ENCODE measurements at places on chromosomes 7 and 10.

DNA sequence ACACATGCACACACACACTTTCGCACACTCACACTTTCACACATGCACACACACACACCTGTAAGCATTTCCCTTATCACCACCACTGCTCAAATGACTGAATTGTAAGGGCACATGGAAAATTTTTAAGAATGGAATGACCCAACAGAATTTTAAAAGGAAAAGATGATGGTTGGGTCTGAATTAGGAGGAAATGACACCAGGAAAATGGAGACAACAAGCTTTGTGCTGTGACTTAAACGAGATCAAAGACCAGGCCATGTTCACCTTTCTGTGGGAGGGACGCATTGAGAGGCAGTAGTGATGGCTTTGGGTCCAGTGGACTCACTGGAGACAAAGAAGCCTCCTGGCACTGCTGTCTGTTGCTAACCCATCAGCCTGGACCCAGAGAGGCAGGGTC, 16.7 kb upstream of the C10orf71 start:
- no peak for DNase-seq

DNA sequence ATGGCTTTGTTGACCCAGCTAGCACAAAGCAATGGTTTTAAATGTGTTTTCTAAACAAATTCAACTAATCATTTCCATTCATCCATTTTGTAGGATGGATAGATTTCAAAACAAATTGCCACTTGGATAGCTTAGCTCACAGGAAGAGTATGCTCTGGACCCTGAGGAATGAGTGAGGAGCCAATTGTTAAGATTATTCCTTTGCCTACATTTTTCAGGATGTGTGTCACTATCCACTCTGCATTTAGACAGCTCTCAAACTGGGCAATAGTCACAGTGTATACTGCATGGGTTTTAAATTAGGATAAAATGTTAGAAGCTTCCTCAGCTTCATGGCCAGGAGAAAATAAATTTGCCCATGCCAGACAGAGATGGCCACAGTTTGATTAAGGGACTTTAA, 605.6 kb upstream of the TEX47 start:
- no peak for DNase-seq

DNA sequence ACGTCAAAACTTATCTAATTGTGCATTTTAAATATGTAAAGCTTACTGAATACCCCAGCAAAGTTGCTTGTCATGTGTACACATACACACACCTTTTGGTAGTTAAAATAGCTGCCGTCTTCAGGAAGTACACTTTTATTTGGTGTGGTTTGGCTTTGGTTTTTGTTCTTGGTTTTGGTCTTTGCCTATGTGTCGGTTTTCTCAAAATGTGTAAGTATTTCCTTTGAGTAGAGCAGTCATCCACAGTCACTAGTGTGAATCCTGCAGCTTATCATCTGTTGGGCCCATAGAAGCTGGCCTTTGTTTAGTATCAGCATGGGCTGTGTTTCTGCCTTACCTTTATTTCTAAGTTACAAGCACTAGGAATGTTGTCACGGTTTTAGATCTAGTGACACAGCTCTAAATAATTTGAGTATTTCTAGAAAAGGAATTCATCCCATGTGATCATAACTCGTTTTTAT, 35.3 kb downstream of the NET1 start:
- DNase-seq: peak; percentile 43

GRCh38 chr10:72334196-72334824, 20.4 kb downstream of the DNAJB12 start:
- no peak for DNase-seq

GRCh38 chr10:91653219-91653870, 20.5 kb upstream of the PPP1R3C start:
- peak; percentile 37 for DNase-seq

DNA sequence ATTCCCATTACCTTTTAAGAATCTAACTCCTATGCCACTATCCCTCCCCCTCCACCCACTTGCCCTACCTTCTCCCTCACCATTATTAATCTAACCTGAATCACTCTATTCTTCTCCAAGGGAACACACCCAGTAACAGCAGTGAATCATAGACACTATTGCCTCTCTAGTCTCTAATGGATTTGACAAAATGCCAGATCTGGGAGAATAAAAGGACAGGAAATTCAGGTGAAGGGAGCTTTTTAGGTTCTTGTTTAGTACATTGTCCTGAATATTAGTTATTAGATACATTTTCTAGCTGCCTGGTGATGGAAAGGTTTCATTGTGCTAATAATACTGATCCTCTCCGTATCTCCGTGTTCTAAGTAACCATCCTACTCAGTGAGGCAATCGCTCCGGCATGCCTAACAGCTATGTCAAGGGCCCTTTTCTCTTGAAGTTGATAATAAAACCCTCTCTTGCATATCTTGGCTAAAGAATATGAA, 4.1 kb upstream of the SFR1 start:
- no peak for DNase-seq

DNA sequence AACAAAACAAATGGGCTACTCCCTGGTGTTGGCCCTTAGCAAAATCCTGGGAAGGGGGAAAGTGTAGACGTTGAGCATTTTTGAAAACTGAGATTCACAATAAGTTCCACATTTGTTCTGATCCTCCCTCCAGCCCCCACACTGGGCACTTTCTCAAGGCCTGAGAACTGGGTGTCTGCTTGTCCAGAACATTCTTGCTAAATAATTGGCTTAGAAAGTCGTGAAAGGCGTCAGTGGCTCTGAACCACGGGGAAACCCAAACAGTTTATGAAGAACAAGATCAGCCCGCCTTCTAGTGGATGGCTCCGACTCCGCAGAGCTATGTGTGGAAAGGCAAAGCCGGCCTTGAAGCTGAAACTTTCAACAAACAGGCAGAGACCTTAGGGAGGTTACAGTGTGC, 370.1 kb downstream of the PRPF18 start:
- peak; percentile 70 for DNase-seq

- no peak for DNase-seq
These were observed 380.5 kb upstream of the NFE2L3 start for GRCh38 chr7:25771491-25771890.

DNA sequence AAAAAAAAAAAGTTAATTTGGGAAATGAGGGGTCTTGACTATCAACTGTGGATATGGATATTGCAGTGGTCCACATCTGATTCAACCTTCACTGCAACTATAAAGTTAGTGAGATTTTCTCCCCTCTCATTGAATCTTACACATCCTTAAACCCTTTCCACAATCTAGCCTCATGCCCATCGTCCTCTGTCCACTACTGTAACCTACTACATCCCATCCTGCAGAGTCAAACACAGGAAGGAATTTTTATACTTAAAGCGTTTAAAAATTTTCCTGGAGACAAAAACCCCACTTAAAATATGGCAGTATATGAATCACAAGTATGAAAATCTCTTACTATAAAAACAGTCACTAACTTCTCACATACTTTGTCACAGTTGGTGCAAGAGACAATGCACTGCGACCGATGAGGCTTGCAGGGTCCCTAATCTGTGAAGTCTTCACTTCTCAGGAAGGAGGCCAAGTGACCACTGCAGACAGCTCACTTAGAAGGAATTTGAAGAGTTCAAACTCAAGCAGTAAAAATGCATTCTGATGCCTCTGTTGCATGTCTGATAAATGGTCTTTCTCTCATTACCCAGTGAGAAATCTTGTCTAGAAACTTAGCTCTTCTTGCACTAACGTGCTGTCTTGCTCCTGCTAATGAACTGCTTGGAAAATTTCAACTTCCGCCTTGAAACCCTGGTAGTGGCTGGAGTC, 50.3 kb upstream of the ST8SIA6 start:
- no peak for DNase-seq

GRCh38 chr7:69780379-69780778, 182.1 kb downstream of the AUTS2 start:
- DNase-seq: no peak

GRCh38 chr7:22997871-22998518, 15.9 kb downstream of the HYCC1 start:
- no peak for DNase-seq

GRCh38 chr7:106848851-106849442, 16.1 kb upstream of the PIK3CG start:
- no peak for DNase-seq

- no peak for DNase-seq
These were observed 88.5 kb downstream of the LHFPL3 start for GRCh38 chr7:104416866-104417393.

GRCh38 chr7:24283897-24284698, at the start of gene NPY:
Gene NPY, plus strand, starts transcription at chr7:24284190. Its CDS starts 1,051 bp downstream, at chr7:24285241.
- DNase-seq: no peak

DNA sequence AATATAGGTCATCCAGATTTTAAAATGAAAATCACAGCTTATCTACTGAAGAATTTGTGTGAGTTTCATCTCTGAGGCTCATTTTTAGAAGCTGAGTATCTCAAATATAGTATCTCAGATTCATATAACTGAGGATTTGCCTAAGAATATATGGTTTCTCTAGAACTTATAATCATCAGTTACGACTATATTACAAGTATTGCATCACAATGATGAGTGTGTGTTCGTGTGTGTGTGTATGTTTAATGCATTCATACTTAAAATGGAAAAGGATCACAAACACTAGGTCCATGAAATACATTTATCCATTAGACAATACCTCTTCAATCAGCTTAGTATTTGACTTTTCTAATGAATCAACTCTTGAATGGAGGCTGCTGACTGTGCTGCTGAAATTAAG, 21.3 kb downstream of the RUFY2 start:
- no peak for DNase-seq

DNA sequence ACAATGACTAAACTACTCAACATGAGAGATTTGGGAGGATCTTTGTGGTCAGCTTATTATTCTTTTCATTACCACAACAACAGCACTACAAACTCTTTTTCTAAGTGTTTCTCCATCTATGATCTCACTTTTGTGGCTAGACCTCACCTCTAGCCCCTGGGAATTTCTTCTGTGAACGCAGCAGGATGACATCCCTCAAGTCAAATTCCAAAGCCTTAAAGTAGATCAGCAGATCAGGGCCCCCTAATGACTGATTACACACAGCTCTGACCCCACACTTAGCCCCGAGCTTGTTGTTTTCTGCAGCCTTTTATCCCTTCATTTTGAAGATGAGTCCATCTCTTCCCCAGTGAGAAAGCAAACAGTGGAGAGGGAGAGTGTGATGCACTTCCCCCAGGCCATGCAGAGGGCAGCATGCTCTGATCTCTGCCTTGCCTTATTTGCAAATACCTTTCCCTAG, 27.3 kb downstream of the TFAM start:
- DNase-seq: no peak

DNA sequence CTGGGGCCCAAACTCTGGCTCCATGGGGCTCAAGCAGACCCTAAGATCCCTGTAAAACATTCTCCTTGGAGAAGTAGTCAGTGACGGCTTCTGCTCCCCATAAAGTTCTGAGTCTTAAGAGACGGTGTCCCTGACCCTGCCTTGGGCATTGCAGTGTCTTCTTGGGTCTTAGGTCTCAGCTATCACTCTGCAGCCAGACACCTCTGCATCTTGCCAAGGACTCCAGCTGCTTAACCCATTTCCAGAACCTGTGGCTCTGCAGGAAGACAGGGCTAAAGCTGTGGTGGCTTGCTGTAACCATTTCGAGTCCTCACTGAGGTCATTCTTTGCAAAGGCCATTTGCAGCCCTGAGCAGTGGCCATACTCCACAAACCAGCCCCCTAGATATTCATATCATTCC, 337.1 kb upstream of the ZMIZ1 start:
- DNase-seq: no peak

DNA sequence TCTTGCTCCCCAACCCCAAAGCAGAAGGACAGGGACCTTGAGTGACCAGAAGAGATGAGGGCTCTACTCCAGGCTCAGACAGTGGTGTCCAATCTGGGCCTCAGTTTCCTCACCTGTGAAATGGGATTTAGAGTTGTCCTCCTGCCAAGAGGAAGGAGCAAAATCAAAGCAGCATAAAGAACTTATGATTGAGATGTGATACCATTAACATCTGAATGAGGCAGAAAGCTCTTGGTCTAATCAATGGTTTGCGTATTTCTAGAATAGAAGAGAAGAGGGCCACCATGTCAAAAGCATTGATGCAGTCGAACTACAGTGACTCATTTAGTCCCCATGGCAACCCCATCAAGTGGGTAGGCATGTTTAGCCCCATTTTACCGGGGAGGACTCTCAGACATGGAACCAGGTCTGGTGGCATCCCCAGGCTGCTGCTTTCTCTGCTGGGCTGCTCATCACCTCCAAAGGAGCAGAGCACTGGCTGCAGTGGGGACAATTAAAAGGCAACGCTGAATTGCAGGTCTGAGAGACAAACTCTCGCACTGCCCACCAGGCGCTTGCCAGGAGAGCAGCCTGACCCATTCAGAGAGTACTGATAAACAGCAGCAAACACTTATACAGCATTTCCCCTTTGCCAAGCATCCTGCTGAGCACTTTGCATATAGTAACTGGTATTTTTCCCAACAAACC, 175.9 kb downstream of the NEURL1 start:
- DNase-seq: no peak

DNA sequence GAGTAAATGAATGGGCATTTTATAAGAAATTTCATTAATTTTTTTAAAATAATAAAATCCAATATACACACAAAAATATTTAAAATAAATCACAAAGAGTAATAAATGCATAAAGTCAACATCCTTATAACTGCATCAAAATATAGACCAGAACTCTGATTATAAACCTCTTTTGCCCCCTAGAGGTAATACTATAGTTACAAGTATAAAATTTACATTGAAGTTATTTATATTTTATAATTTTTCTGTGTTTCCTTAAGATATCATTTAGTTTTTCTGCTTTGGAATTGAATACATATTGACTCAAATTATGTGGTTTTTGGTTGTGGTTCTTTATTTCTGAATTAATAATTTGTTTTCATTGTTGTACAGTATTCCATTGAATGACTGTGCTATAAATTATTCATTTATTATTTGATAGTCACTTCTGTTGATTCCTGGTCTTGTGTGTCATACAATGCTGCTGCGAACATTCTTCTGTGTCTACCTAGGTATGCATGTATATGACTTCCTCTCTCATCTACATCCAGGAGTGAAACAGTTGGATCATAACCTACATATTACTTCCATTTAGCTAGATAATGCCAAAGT, 673.6 kb downstream of the IPMK start:
- DNase-seq: no peak

DNA sequence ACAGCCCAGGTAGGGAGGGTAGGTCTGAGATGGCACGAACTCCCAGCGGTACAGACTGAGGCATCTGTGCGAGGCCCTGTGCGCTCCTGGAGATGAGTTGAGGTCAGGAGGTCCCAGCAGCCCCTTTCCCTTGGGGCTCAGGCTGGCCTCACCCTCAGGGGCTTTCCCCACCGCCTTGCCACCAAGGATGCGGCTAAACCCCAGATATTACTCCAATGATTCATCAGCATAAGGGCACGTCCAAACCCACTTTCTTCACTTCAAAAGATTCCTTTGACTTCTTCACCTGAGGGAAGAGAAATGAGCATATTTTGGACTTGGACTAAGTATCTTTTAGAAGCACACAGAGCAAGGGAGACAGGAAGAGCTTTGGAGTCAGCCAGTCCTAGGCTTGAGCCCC, 20.3 kb downstream of the UROS start:
- no peak for DNase-seq

- DNase-seq: no peak
These were observed 63.5 kb downstream of the UBE2H start for GRCh38 chr7:129889133-129889844.

DNA sequence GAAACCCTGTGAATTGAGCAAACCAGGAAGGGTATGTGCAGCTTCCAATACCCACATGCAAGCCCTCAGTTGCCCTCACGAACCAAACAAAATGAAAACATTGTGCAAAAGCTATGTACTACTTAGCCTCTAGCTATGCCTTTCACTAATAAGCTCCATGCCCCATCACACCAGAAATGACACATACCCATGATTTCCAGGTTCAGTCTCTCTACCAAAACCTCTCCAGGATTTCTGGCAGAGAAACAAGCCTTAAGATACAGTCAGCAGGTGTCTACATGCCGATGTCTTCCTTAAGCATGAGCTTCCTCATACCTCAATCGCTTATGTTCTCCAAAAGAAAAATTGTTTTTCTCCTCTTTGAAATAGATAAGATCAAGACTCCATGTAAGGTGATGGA, 527.8 kb upstream of the AUTS2 start:
- DNase-seq: no peak
